ENCODE measurements at places on chromosomes 3 and 15.

DNA sequence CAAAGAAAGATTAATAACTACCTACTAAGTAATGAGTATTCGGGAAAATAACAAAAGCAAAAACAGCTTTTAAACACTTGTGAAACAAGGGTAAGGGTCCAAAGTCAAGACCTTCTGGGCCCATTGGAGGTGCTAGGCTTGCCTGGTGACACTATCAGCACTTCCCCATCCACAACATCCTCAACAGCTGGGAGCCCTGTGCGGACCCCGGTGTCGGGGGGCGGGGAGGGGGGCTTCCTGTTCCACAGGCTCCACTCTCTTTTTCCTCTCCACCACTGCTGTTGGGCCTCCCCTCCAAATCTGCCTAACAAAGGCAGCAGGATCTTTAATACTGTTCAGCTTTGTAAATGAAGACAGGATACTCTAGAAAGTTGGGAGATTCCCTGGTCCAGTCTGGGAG, 21.6 kb downstream of the NGRN start:
- no peak for DNase-seq

DNA sequence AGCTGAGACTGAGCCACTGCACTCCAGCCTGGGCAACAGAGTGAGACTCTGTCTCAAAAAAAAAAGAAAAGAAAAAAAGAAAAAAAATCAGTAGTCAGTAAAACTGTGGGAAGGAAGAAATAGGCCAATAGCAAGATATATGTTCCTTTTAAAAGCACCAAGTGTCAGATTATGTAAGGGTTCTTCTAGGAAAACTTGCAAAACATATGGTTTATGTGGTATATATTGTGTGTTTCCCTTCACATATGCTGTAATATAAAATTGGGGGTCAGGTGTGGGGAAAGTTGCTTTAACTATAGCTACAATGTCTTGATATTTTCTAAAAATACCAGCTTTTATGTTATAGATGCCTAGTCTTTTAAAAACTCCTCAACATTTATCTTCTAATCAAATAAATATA, 64.6 kb downstream of the ESYT3 start:
- no peak for DNase-seq

DNA sequence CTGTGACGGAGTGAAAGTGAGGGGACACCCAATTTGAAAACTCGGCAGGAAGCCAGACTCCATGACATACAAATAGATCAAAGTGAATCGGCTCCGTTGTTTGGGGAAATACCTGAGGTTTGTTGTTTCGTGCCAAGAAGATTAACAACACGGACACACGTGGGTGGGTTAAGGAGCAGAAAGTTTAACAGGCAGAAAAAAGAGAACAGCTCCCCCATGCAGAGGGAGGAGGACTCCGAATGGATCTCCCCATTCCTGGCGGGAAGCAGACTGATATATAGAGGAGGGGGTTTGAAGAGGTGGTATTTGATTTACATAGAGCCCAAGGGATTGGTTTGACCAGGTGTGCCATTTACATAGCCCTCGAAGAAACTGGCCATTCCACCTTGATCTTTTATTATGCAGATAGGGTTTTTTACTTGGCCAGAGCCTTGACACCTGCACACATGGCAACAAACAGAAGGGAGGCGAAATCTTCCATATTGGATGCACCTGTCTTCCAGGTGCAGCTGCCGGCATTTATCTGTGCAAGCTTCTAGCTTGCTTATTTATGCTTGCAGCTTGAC, 4.8 kb upstream of the SACM1L start:
- DNase-seq = no peak

GRCh38 chr3:141388823-141389621, 20.7 kb downstream of the ZBTB38 start:
- DNase-seq = no peak

- DNase-seq = no peak
These were observed at the start of gene POPDC2 for GRCh38 chr3:119660474-119661440. TSS of gene POPDC2 (minus strand) at chr3:119660589. CDS start at chr3:119660423, 166 bp downstream.

Measured in activated T-cell treated with anti-CD3 and anti-CD28 coated beads, Interleukin-2, amount 50 U/mL, for 24 hours (primary cell).